ENCODE measurements at places on chromosomes 6 and 20. TPM values are rescaled to one million over a fixed set of nuclear protein-coding genes. Genes with fewer than 3 reads are reported as not detected.

DNA sequence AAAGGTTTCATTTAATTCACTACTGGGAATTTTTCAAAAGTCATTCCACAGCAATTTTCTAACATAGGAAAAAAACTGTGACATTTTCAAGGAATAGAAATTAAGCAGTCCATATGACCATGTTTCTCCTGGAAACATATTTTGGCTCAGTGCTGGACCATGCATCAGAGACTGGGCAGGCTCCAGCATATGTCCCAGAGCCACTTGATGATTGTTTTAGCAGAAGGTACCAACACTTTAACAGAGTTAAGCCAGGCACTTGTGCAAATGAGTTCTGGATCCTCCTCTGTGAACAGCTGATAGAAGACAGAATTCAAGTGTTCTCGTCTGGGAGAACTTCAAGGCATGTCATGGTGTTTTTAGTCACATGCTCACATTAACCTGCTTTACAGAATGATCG, 516.3 kb downstream of the COL12A1 start:
- H3K4me3 ChIP-seq = no peak overlapping the region
- no peak overlapping the region for H3K27ac ChIP-seq
- no peaks in the 10 kb centered on the region for H3K4me1 ChIP-seq
- no peak for DNase-seq
- no peaks in the 10 kb centered on the region for H3K36me3 ChIP-seq

GRCh38 chr6:19759117-19759880, 77.9 kb upstream of the ID4 start:
- H3K4me1 ChIP-seq = peaks cover 13% of the 10 kb centered on the region
- no peaks in the 10 kb centered on the region for H3K36me3 ChIP-seq
- H3K27me3 ChIP-seq = no peaks in the 10 kb centered on the region
- H3K27ac ChIP-seq = no peak overlapping the region

CABLES2 gene
- total RNA-seq = 25.3 TPM

DNA sequence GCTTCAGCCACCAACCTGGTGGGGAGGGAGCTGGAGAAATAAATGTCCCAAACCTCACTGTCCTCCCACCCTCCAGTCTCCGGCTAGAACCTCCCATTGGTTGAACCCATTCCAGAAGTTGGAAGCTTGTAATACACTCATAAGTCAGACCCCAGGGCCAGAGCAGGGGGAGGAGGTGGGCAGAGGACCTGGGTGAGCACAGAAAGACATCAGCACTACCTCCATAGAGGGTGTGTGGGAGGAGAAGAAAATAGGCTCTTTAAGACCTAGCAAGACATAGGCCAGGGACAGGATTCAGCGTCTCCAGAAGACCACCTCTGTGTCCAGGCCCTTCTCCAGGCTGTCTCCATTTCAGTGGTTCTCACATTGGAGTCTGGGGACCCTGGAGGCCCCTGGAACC, 73.3 kb upstream of the TOP1 start:
- H3K4me3 ChIP-seq = no peak overlapping the region
- H3K4me1 ChIP-seq = peaks cover 6% of the 10 kb centered on the region
- DNase-seq = no peak
- H3K27me3 ChIP-seq = peaks cover 8% of the 10 kb centered on the region
- no peak overlapping the region for H3K27ac ChIP-seq
- peaks cover 12% of the 10 kb centered on the region for H3K36me3 ChIP-seq
